ENCODE measurements at places on chromosomes 7 and 10.
A peak's percentile ranks its signal among the peaks of the same experiment; 100 is the strongest.

GRCh38 chr7:7706101-7706511 is 12.3 kb downstream of the RPA3 start:
- no peak for DNase-seq

GRCh38 chr10:104096692-104097091 is 11.0 kb upstream of the COL17A1 start:
- DNase-seq, result no peak

GRCh38 chr10:405648-406047 is 270.4 kb downstream of the ZMYND11 start:
- no peak for DNase-seq

- no peak for DNase-seq
These were observed 41.5 kb downstream of the CYP17A1 start for GRCh38 chr10:102795453-102796406.

GRCh38 chr7:157309988-157310668 is 26.7 kb upstream of the DNAJB6 start:
- DNase-seq, result peak; percentile 82

- no peak for DNase-seq
These were observed 43.0 kb downstream of the LOXL4 start for GRCh38 chr10:98224996-98225395.

Measured in RWPE1 (cell line).